Small intestine (tissue), 16 donors: ENCODE measurements at places on chromosomes 13 and 19. TPM values are rescaled to one million over a fixed set of nuclear protein-coding genes. Genes with fewer than 3 reads are reported as not detected.

Gene ZIC2
- polyA plus RNA-seq: not detected

Gene ZNF90
- not detected for polyA plus RNA-seq

DNA sequence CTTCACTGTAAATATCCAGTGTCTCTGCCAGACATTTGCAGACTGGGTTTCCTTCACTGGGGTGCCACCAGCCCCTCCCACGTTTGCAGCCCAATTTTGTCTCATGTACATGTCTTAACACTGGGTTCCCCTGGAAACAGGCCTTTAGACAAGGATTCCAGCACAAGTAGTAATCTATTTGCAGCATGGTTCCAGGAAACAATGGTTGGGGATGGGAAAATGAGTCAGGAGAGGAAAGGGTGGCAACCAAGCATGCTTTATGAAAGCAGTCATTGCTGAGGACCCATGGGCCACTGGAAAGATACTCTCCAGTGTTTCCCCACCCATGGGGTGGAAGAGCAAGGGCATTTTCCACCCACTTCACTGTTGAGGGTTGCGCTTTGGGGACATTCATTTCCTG, 53.6 kb upstream of the FARP1 start:
- no peaks in the 10 kb centered on the region for H3K4me1 ChIP-seq
- no peaks in the 10 kb centered on the region for H3K27me3 ChIP-seq
- no peaks in the 10 kb centered on the region for H3K36me3 ChIP-seq

DNA sequence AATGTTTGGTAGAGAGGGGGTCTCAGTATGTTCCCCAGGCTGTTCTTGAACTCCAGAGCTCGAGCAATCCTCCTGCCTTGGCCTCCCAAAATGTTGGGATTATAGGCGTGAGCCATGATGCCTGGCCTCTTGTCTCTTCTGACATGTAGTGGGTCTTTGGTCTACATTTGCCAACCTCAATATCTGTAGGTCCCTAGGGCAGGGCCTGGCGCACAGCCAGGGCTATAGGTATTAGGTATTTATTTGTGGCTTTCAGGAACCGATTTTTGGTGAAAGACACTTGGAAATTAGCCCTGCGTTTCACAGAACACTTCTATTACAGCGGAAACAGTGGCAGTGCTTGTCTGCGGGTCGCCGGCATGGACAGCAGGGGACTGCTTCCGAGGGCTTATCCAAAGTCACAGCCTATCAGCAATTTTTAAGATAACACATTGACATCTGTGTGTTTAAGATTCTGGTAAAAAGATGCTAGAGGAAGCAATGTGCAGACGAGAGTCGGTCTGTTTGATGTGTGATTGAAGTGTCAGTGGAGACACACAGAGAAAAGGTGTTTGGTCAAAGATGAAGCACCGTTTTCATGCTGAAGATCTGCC, 14.5 kb downstream of the ZNF536 start:
- DNase-seq: no peak
- no peak overlapping the region for H3K27ac ChIP-seq
- H3K4me1 ChIP-seq: no peaks in the 10 kb centered on the region
- H3K36me3 ChIP-seq: no peaks in the 10 kb centered on the region

Gene PGLYRP2
- not detected for polyA plus RNA-seq

DNA sequence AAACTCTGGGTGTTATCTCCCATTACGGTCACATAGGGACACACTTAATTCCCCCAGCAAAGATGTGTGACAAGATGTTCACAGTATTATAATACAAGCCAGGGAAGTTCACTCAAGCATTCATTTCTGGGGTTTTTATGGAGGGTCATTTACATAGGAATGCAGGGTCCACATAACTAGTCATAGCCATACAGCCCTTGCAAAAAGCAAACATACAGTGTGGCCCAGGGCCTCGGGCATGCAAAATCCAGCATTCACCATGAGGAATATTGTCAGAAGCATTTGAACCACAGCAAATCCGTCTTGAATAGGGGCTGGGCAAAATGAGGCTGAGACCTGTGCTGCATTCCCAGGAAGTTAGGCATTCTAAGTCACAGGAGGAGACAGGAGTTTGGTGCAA, 13.0 kb upstream of the ZNF460 start:
- no peak for DNase-seq
- H3K4me1 ChIP-seq: no peaks in the 10 kb centered on the region
- H3K36me3 ChIP-seq: no peaks in the 10 kb centered on the region
- H3K4me3 ChIP-seq: no peak overlapping the region
- H3K27me3 ChIP-seq: no peaks in the 10 kb centered on the region
- no peak overlapping the region for H3K27ac ChIP-seq

DNA sequence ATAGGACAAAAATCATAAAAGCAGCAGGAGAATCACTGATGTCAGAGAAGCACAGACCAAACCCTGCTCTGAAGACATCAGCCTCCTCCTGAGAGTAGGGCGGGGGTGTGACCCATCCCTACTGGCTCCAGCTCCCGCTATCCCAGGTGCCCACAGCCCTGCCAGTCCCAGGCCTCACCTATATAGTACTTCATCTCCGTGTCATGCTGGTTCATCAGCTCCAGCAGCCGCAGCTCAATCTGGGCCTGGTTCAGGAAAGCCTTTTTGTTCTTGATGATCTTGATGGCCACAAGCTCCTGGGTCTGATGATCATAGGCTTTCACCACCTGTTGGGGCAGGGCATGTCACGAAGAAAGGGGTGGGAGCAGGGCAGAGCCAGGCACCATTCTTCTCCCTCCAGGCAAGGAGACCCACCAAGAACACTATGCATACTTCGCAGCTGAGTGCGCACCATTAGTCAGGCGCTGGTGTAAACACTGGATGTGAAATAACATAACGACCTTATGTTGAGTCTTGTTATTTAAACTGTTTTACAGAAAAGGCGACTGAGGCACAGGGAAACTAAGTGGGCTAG, 4.2 kb downstream of the DYRK1B start:
- peaks cover 28% of the 10 kb centered on the region for H3K4me1 ChIP-seq
- peaks cover 67% of the 10 kb centered on the region for H3K36me3 ChIP-seq
- no peak overlapping the region for H3K27ac ChIP-seq
- no peak for DNase-seq

Gene IZUMO1
- 0.31 TPM for polyA plus RNA-seq

- H3K4me3 ChIP-seq: no peak overlapping the region
- no peak overlapping the region for H3K27ac ChIP-seq
- H3K4me1 ChIP-seq: no peaks in the 10 kb centered on the region
- DNase-seq: no peak
- H3K27me3 ChIP-seq: no peaks in the 10 kb centered on the region
Observed at GRCh38 chr13:105634059-105634458, 901.4 kb downstream of the EFNB2 start.

DNA sequence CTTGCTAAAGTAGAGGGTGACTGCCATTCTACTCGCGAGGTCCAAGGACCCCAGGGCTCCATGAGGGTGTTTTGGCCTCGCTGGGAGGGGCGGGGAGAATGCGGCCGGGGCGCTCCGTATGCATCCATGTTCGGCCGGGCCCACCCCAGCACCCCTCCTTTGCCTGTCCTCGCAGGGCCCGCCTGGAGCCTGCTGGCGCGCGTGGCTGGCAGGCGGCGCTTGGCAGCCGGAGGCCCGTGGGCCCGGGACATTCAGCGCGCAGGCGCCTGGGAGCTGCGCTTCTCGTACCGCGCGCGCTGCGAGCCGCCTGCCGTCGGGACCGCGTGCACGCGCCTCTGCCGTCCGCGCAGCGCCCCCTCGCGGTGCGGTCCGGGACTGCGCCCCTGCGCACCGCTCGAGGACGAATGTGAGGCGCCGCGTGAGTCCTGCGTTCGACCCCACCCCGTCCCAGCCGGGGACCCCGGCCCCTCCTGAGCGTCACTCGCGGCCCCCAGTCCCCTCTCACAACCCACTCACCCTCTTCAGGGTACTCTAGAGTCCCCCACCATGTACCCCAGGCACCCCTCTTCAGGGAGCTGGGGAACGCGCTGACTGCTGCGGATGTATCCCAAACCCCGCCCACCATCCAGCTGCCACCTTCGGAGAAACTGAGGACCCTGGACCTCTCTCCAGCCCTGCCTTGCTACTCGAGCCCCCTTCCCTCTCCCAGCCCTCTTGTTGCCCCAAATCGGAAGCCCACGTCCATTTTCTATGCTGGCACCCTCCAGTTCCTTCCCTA, 4.1 kb downstream of the DLL3 start:
- no peaks in the 10 kb centered on the region for H3K36me3 ChIP-seq
- DNase-seq: peak; percentile 55
- peaks cover 14% of the 10 kb centered on the region for H3K27me3 ChIP-seq

Gene PSG1
- not detected for polyA plus RNA-seq

GRCh38 chr19:56170261-56170660, 5.5 kb upstream of the GALP start:
- no peak overlapping the region for H3K4me3 ChIP-seq
- H3K27ac ChIP-seq: no peak overlapping the region
- no peaks in the 10 kb centered on the region for H3K36me3 ChIP-seq

- no peak overlapping the region for H3K27ac ChIP-seq
- DNase-seq: no peak
- no peak overlapping the region for H3K4me3 ChIP-seq
- peaks cover 46% of the 10 kb centered on the region for H3K36me3 ChIP-seq
Observed at GRCh38 chr19:18863843-18864362, 32.1 kb downstream of the CERS1 start.

DNA sequence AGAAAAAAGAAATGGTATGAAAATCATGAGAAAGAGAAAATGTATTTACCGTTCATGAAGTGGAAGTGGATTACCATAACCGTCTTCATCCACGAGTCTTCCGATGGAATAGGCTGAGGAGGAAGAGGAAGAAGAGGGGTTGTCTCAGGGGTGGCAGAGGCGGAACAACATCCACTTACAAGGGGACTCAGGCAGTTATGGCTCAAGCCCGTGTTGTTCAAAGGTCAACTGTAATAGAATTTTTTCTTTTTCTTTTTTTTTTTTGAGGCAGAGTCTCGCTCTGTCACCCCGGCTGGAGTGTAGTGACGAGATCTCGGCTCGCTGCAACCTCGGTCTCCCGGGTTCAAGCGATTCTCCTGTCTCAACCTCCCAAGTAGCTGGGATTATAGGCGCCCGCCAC, 16.9 kb upstream of the ADGRL1 start:
- DNase-seq: no peak
- H3K4me1 ChIP-seq: peaks cover 3% of the 10 kb centered on the region
- no peak overlapping the region for H3K27ac ChIP-seq
- H3K27me3 ChIP-seq: no peaks in the 10 kb centered on the region
- H3K4me3 ChIP-seq: no peak overlapping the region

GRCh38 chr13:43555667-43556066, 231.1 kb downstream of the ENOX1 start:
- no peak overlapping the region for H3K27ac ChIP-seq
- no peak overlapping the region for H3K4me3 ChIP-seq
- no peak for DNase-seq

DNA sequence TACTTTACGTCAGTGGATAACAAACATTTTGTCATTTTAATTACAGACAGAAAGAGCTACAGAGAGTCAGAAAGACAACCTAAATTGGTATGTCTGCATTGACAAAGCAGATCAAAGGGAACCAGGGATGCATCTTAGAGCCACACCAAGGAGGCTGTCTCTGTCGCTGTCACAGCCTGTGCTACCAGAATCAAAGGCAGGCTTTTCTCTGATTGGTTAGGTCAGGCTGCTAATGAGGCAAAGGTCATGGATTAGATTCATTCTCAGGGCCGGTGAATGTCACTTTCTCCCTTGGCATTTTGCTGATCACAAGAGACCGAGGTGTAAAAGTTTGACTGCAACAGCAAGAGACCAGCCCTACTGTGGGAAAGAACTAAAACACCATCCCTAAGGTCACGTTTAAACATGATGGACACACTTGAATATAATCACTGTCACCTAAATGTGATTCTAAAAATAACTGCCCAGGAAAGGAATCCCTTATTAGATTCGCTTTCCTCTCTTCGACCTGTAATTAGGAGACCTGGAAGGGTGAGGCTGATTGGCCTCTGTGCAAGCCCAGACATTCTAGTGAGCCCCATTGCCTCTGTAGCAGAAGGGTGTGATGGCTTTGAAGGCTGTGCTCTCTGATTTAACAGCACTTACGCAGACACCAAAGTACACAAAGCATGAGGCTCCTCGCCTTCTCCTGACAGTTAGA, 314.4 kb upstream of the NBEA start:
- no peaks in the 10 kb centered on the region for H3K27me3 ChIP-seq
- no peaks in the 10 kb centered on the region for H3K4me1 ChIP-seq
- peak; percentile 25 for DNase-seq
- H3K36me3 ChIP-seq: no peaks in the 10 kb centered on the region

DNA sequence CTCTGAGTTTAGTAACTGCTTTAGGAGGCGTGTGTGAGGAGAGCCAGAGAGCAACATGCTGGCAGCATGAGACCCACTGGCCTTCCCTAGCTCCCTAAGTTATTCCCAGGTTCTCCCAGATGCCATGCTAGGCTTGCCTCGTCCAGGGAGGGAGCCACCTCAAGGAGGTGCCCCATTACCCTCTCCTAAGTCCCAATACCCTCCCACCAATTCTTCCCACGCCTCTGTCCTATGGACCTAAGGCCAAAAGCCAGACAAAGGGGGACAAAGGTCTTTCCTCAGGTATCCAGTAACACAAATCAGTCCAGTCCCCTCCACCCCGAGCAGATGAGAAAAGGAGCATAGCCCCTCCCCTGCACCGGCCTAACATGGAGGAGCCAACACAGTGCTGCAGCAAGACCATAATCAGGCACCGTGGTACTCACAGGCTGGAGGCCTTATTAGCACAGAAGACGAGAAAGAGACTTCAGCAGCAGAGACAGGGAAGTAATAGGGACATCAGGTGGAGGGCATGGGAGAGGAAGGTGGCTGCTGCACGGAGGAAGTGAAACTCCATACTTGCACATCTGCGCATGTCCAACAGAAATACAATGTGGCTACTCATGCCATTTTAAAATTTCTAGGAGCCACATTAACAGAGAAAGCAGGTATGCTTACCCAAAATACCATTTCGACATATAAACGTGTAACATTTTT, 46.3 kb downstream of the BRD4 start:
- H3K4me3 ChIP-seq: no peak overlapping the region
- no peak overlapping the region for H3K27ac ChIP-seq
- no peak for DNase-seq
- no peaks in the 10 kb centered on the region for H3K27me3 ChIP-seq
- H3K4me1 ChIP-seq: peaks cover 56% of the 10 kb centered on the region

DNA sequence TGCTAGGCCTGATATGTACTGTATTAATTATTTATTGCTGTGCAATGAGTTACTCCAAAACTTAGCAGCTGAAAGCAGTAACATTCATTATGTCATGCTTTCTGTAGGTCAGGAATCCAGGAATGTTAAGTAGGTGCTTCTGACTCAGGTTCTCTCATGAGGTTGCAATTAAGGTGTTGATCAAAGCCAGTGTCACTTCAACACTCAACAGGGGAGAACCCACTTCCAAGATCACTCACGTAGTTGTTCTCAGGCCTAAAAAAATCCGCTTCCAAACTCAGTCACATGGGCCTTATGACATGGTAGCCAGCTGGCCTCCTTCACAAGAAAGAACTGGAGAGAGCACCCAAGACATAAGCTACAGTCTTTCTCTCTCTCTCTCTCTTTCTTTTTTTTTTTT, 211.1 kb upstream of the NBEA start:
- no peak overlapping the region for H3K27ac ChIP-seq
- no peak overlapping the region for H3K4me3 ChIP-seq
- DNase-seq: no peak
- H3K36me3 ChIP-seq: no peaks in the 10 kb centered on the region
- H3K4me1 ChIP-seq: no peaks in the 10 kb centered on the region
- H3K27me3 ChIP-seq: no peaks in the 10 kb centered on the region

Gene WDFY2
- polyA plus RNA-seq: 2.5 TPM
